Pulmonary artery endothelial cell (primary cell): ENCODE measurements at places on chromosomes 4 and X.

GRCh38 chr4:86957215-86957614 is 22.4 kb downstream of the AFF1 start:
- DNase-seq, result no peak

GRCh38 chrX:149313871-149314371 is 191.2 kb downstream of the IDS start:
- DNase-seq, result no peak

- DNase-seq, result no peak
Measured at GRCh38 chrX:151695583-151696340, 504 bp downstream of the PRRG3 start.

GRCh38 chr4:144366425-144366824 is 225.9 kb upstream of the GYPA start:
- DNase-seq, result no peak

DNA sequence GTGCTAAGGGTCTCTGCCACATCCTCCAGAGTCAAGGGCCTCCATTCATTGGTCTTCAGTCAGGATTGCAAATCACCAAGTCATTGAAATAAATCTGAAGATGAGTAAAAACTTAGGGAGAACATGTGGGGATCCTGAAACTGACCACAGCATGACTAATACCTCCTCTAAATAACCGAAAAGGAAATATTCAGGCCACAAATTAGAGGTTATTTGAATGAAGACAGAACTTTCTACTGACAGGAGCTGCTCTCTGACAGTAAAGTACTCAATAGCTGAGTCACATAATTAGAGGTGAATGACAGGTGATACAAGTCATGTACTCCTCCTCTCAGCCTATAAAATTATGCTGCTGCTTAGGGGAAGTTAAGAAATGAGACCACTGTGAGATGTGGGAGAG is 240.2 kb upstream of the F9 start:
- DNase-seq, result no peak

GRCh38 chrX:133365871-133366611 is 49.2 kb downstream of the GPC4 start:
- DNase-seq, result no peak

GRCh38 chrX:14351611-14352303 is 177.6 kb upstream of the GLRA2 start:
- DNase-seq, result no peak

DNA sequence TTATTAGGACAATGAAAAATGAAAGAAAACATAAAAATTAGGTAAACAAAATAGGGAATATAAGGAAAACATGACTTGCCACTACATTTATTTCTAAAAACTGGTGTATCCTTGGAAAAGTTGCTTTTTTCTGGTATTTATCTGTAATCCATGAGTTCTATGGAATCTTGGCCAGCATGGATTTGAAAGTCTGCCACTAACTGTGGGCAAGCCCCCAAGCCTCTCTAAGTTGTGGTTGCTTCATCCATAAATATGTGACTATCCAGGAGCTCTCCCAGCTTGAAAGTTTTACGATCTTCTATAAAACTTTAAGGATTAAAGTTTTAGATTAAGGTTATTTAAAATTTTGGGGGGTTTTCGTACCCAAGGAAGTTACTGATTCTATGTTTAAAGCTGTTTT is 21.8 kb downstream of the RPS6KA3 start:
- no peak for DNase-seq

GRCh38 chr4:84031401-84031800 is 467.7 kb downstream of the NKX6-1 start:
- no peak for DNase-seq

DNA sequence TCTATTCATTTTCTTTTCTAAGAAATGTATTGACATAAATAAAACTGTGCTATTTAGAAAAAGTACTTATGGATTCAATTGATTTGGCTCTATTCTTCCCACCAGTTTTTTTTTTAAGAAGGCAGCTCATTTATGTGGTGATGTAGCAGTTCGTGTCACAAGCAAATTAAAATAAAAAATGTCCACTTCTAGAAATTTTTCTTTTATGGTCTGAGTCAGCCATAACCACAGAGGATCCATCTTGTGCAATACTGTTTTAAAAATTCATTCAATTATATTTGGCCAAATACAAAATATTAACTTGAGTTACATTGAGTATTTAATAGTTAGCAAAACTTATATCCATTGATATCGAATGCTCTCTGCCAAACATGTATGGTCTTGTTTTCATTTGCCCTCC is 207.9 kb upstream of the FAT1 start:
- no peak for DNase-seq

DNA sequence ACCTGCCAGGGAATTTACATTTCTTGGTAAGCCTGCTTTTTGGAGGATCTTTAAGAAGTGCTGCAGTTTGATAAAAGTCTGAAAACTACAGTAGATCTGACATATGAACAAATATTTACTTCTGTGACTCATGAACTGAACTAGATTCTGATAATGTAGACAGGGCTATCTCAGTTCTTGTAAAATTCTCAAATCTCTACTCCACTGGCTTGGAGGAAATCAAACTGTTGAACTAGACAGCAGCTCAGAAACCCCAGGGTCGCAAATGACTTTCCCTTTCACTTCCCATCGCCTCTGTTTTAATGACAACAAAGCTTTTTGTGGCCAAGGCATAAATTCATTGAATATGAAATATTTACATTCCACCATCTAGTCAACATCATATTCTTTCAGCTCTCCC is 15.4 kb upstream of the OCIAD1 start:
- no peak for DNase-seq

GRCh38 chr4:128390475-128390996 is 102.9 kb upstream of the PGRMC2 start:
- no peak for DNase-seq

- no peak for DNase-seq
Measured at GRCh38 chr4:157514711-157515110, 294.2 kb downstream of the GRIA2 start.

GRCh38 chrX:20320461-20321159 is 53.9 kb upstream of the RPS6KA3 start:
- DNase-seq, result no peak

- DNase-seq, result no peak
Measured at GRCh38 chrX:16914058-16914457, 32.4 kb upstream of the REPS2 start.

- no peak for DNase-seq
Measured at GRCh38 chr4:3851881-3852280, 85.7 kb downstream of the ADRA2C start.

GRCh38 chrX:13797512-13797911 is 19.4 kb downstream of the GPM6B start:
- DNase-seq, result no peak

GRCh38 chr4:27276307-27277073 is 415.8 kb downstream of the STIM2 start:
- no peak for DNase-seq

GRCh38 chr4:22686141-22686540 is 6.6 kb upstream of the GBA3 start:
- DNase-seq, result no peak

GRCh38 chr4:7638984-7639789 is 204.5 kb upstream of the PSAPL1 start:
- DNase-seq, result no peak

- no peak for DNase-seq
Measured at GRCh38 chr4:7554905-7555304, 120.2 kb upstream of the PSAPL1 start.

- no peak for DNase-seq
Measured at GRCh38 chr4:173519111-173520101, 10.6 kb downstream of the HAND2 start.

GRCh38 chr4:102037566-102037965 is 247.0 kb downstream of the BANK1 start:
- DNase-seq, result no peak

- DNase-seq, result no peak
Measured at GRCh38 chrX:148593987-148594386, 93.6 kb downstream of the AFF2 start.

- DNase-seq, result no peak
Measured at GRCh38 chr4:184588893-184589292, 60.4 kb downstream of the CASP3 start.

DNA sequence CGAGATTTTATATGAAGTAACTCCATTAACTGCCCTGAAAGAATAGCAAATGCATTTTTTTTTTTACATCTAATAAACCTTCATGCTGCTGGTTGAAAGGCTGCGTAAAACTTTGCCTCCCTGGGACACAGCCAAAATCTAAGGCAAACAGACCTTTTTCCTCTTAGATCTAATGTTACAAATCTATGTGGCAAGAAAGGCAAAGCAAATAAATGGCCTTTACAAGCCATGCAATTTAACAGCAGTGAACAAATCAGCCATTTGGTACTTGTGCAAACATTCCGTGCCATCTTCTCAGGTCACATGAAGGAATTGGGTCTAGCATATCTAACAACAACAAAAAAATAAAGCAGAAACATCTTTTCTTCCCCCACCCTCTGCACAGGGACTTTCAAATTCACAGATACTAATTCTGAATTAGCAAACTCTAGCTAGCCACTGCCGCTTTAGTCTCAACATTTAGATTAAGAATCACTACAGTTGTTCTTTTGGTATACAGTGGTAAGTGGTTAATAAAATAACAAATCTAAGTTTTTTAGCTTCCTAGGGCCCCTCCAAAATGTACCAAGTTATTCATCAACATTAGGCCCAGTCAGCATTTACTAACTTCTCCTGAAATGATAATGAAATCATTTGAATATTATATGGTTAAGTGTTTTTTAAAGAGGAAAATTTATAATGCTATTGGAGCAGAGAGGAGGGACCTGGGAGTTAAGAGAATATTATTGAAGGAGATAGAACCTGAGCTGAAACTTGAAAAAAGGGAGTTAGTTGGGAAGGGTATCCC is 593.8 kb downstream of the SMARCA1 start:
- no peak for DNase-seq

- DNase-seq, result no peak
Measured at GRCh38 chrX:84415140-84415539, 87.1 kb downstream of the HDX start.

- no peak for DNase-seq
Measured at GRCh38 chrX:14616836-14617235, 87.5 kb downstream of the GLRA2 start.

- DNase-seq, result no peak
Measured at GRCh38 chrX:15931362-15931761, 76.7 kb upstream of the AP1S2 start.
